ENCODE measurements at places on chromosomes 16 and 17.

DNA sequence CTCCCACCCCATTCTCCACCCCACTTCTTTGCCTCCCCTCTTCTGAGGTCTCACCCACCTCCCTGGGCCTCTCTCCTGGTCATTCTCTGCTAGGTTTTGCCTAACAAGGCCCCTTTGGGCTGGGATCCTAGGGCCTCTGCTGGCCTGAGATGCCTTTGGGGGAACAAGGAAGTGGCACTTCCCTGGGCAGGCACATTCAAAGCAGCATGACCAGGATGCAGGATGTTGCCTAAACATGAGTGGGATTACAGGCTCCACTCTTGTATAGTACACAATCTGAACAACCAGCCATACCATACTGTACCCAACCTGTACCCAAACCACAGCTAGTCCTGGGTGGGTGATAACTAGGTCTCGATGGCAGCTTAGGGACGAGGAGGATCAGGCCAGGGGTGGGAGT is 9.0 kb downstream of the GALK1 start:
- no peak for DNase-seq

DNA sequence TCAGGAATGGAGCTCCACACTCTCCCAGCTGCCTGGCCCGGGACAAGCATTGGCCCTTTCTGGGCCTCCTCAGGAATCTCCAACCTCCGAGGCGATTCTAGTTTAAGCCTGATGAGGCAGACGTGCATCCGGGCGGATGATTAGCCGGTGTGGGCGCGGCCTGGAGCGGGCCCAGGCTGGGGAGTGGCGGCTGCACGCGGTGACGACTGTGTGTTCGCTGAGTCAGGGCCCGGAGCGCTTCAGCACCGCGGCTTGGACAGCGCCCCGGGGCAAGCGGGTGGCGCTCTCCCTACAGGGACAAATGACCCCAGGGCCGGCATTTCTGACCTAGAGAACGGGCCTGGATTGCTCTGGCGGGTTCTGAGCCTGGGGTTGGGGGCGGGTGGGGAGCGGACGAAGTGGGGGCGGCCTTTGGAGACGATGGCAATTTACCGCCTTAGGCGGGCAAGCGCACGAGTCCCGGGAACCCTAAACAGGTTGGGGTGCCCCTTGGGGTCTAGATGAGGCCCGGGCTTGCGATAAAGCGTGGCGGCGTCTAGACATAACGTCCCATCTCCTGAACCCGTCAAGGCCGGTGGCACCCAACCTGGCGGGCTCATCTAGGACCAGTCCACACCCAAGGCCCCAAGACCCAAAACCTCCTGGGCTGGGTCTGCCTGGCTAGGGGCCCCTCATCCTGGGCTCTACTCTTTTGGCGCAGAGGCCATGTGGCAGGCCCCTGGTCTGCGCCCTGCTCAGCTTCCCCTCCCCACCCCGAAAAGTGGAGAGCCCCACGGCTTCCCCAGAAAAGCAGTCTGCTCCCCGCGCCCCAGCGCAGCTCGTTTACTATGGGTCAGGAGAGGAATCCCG is 22.3 kb upstream of the ZNHIT3 start:
- peak; percentile 57 for DNase-seq

DNA sequence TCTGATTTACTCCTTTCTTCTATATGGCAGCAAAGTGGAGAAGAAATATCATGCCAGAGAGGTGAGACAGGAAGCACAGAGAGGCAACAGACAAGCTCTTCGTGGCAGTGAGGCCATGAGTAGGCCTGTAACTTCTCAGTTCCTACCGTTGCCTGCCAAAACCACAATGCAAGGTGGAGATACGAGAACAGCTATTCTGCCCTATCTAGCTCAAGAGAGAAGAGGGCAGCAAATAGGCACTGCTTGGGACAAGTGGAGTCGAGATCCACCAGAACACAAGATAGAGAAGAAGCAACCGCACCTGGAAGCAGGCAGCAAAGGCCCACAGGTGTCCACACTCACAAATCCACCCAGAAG is 24.8 kb downstream of the RANBP10 start:
- no peak for DNase-seq

GRCh38 chr16:30637944-30638343 is 12.8 kb upstream of the PRR14 start:
- no peak for DNase-seq

DNA sequence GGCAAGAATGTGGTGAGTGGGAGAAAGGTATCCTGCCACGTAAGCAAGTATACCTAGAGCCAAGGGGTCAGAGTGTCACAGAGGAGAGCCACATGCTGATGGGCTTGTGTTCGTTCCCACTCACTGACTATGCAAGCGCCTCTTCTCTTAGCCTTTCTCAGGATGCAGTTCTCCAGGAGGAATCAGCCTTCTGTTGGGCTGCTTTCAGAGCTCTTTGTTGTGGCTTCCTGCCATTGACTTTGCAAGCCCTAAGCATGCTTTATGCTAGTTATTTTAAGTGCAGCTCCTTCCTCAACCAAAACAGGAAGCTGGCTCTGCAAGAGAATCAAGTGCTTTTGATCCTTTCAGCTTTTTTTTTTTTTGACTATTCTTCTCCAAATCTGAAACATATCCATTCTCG is 66.6 kb downstream of the SIAH1 start:
- peak; percentile 51 for DNase-seq

DNA sequence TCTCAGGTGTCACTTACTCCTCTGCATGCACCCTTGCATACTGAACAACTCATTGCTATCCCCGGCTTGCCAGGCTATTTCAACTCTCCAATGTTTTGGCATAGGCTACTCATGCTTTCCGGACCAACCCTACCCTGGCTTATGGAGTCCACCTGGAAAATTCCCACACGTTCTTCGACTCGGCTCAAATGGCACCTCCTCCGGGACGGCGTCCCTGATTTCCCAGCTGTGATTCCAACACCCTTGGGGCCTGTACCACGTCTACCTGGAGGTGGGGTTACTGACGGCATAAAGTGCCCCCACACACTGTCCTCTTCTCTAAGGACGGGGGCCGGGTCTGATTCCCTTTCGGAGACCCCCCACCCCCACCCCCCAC is 498 bp downstream of the SMYD4 start:
- DNase-seq: no peak

DNA sequence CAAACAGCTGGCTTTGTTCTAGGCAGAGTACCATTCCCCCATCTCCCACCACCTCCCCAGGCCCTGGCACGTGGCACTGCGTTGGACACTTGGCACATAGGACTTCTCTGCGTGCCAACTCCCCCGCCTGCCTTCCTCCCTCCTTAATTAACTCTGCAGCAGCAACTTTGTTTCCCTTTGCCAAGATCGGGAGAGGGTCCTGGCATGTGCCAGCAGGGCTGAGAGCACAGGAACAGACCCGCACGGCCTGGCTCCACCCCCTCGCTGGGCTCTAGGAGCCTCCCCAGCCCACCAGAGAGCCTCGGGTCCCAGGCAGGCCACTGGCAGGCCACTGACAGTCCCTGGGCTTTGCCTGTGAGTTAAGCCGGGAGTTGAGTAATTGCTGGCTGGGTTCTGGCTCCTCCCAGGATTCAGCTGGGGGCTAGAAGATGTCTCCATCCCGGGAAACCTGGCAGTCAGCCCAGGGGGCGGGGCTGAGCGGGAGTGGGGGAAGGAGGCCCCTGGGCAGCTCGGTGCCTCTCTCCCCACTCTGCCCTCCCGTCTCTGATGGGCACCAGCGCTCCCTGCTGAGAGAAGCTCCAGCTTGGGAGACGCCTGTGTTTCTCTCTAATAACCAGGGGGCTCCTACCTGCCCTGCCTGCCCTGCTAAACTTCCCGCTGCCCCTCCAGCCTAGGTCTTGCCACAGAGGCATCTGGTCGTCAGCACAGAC is 224.0 kb upstream of the TNRC6C start:
- peak; percentile 79 for DNase-seq

GRCh38 chr17:10171122-10171571 is 27.3 kb downstream of the GAS7 start:
- DNase-seq: peak; percentile 81

DNA sequence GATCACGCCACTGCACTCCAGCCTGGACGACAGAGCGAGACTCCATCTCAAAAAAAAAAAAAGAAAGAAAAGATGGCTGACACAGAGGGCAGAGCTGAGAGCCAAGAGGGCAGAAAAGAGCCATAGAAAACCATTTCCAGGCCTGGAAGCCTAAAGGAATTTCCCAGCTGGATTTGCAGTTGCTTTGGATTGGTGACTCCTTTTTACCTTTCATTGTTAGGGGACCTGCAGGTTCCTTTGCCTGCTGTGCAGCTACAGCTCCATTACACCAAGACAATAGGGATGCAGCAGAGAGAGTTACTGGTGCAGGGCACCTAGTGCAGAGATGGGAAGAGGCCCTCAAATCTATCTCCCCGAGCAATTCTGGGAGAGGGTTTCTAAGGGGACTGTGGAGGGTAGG is 18.4 kb downstream of the ZNF668 start:
- DNase-seq: no peak

DNA sequence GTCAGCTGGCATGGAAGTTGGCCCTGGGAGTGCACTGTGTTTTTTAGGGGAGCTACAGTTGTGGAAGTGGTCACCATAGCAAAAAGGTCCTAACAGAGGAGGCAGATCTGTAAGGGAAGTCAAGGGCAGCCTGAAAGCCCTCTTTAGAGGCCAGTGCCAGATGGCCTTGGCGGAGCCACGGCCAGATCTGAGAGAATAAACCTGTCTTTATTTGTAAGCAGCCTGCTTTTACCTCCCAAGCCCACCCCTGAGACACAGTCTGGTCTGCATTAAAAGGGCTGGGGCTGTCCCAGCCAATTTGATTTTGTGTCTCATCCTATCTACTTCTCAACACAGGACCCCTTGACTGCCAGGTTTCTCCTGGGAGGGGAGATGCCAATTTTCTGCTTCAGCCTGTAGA is 51.0 kb upstream of the NOL11 start:
- no peak for DNase-seq

DNA sequence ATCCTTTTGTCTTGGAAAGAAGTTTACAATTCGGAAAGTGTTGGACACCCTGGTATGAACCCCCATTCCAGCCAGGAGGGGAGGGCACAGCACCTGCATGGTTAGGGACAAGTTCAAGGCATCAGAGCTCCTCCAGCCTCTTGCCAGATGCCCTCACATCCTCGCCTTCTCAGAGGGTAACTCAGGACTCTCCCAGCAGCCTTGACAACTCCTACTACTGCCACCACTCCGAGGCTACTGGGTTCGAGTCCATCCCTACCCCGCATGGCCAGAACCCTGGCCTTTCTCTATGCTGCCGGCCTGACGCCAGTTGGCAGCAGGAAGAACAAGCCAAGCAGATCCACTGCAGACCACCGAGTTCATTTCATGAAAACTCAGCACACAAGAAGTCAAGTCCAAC is 34.1 kb downstream of the AXIN2 start:
- DNase-seq: no peak

- DNase-seq: no peak
Observed at GRCh38 chr16:26930786-26931581, 135.7 kb upstream of the C16orf82 start.

DNA sequence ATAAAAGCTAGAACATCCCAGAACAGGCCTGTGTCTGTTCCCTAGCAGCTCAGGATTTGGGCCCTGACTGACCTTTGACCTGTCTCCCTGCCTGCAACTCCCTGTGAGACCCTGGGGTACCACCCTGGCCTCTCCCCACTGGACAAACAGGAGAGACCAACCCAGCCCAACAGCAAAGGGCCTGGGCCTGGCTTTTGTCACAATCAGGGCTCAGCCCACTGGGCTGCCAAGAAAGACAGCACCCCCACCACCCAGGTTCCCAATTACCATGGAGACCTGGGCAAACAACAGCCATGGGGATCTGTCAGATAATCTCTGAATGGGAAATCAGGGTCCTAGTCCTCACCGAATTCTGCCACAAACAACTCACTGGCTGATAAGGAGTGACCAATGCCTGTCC is 11.1 kb downstream of the PLLP start:
- no peak for DNase-seq

DNA sequence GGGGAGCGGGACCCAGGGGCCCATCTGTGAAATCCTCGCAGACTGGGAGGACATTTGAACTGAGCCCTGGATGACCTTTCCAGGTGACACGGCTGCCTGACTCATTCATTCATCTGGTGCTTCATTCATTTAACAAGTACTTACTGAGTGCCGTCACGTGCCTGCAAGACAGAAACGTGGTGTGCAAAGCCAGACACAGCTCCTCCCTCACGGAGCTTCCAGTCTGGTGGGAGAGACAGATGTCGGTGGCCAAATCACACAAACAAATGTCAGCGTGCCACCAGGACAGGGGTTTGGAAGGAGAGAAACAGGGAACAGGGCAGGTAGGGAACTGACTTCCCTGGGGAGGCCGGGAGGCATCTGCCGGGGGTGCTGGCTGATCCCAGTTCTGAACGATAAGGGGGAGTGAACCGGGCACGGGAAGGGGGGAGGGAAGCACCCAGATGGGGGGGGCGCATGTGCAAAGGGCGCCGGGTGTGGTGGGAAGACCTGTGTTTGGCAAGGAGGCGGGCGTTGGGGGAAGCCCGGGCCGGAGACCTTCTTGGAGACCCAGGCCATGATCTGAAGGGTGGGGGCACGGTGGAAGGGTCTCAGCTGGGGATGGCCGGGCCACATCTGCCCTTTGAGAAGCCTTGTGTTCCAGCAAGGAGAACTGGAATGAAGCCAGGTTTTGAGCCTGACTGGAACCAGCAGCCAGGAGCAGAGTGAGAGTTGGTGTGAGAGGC is 93.6 kb upstream of the CIBAR2 start:
- DNase-seq: no peak

- no peak for DNase-seq
Observed at GRCh38 chr16:62256406-62256805, 220.2 kb upstream of the CDH8 start.

DNA sequence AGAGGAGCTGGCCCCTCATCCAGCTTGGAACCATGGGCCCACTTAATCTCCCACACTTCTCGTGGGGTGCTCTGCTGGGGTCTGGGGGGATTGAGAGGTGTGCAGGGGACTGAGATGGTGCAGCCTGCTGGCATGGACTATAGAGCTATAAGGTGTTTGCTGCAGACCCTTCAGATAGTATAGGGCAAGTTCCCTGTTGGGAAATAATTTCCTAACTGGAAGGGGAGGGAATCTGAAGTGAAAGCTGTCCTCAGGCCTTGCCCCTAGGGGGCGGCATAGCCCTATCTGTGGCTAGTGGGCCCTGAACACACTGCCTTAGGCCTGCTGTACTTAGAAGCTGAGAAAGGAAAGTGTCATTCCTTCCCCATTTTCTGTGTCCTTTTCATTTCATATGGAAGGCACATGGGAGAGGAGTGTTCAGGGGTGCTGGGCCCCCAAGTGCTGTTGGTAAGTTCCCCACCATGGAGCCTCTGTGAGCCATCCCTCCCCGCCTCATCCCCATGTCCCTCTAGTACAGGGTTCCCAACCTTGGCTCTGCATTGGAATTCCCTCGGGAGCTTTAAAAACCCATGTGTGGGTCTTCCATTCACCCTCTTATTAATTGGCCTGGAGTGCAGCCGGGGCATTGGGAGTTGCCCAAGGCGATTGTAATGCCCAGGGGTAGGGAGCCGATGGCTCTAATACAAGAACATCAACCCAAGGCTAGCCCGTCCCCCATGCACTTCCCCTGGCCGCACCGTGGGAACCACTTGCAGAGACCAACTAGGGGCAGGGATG is 19.7 kb downstream of the GOSR2 start:
- DNase-seq: no peak
